Amygdala (tissue), 56 donors: ENCODE measurements at places on chromosomes 6 and 20.

DNA sequence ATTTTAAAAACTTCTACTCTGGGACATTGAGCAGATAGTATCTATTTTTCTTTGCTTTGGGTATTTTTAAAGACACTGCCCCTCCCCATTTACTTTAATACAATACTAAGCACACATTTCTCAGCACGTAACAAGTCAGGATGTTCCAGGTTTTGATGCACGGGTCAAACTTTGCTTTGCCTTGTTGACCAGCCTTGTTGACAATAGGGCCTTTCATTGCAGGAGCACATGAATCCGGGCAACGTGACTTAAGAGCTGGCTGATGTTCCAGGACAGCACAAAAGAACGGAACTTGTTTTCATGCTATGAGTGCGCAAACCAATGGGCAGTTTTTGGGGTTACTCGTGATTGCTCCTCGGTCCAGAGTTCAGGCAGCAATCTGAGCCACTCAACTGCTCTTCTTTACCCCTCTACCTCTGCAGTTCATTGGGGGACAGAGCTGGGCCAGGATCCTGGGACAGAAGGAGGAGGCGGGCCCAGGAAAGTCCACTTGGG lies 78.6 kb upstream of the SLC22A16 start:
- peak; percentile 91 for DNase-seq

DNA sequence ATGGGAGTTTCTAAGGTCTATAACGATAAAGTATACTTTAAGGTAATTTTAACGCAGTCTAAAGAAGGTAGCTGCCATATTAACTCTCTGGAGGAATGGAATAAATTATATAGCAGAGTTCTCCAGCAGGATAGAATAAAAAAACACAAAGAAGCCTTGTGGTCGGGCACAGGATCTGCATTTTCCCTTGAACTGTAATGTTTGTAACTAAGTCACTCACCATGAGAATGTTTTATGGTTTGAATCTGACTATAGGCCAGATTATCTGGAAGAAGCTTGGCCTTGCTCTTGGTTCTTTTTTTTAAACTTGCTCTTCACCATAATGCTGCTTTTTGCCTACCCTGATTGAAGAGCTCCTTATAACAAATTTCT lies 238.8 kb upstream of the NOX3 start:
- DNase-seq: no peak

DNA sequence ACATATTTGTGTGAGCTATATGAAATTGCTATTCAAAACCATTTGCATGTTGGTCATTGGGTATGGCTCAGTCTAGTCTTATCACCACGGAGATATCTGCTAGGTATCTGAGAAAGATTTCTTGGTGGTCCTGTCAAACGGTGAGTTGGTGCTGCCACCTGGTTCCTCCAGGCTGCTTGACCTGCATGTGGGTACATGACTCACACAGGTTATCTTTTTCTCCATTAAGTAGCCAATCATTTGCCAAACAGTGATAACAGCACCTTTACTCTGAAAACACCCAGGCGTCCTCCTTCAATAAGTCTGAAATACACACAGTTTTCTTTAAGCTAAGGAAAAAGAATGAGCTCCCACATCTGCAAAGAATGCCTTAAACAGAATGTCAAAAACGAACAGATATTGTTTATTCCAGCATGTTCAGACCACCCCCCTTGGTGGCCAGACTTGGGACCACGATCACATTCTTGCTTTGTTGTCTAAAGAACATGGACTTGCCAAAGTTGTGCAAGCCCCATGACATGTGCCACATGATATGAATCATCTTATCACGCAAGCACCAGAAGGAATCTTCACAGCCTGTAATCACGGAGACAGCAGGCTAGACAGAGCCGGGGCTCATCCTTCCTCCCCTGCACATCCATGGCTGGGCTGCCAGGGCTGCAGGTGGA lies 200.7 kb upstream of the THBS2 start:
- no peak for DNase-seq

- no peak for DNase-seq
Measured at GRCh38 chr6:155171747-155172449, 91.9 kb upstream of the CLDN20 start.

DNA sequence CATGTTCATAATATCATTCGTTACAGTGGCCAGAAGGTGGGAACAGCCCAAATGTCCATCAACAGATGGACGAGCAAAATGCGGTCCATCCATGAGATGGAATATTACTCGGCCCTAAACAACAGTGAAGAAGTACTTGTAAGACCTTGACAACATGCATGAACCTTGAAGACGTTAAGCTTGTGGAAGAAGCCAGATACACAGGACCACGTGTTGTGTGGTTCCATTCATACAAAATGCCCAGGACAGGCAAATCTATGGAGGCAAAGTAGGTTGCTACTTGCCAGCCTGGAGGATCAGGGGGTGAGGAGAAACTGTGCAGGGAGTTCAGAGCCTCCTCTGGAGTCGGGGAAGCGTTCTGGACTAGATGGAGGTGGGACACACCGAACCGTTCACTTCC lies 207.1 kb downstream of the ERMARD start:
- no peak for DNase-seq
